ENCODE measurements at places on chromosomes 1 and 21.

GRCh38 chr1:24910751-24911650, 19.1 kb downstream of the RUNX3 start:
- no peak for DNase-seq

- DNase-seq = no peak
Observed at GRCh38 chr1:11429226-11429625, 49.7 kb upstream of the DISP3 start.

GRCh38 chr1:67947114-67947513, 103.3 kb downstream of the DIRAS3 start:
- DNase-seq = no peak

- no peak for DNase-seq
Observed at GRCh38 chr1:154759793-154760192, 110.3 kb downstream of the KCNN3 start.

- DNase-seq = no peak
Observed at GRCh38 chr21:25513810-25514209, 93.5 kb downstream of the MRPL39 start.

DNA sequence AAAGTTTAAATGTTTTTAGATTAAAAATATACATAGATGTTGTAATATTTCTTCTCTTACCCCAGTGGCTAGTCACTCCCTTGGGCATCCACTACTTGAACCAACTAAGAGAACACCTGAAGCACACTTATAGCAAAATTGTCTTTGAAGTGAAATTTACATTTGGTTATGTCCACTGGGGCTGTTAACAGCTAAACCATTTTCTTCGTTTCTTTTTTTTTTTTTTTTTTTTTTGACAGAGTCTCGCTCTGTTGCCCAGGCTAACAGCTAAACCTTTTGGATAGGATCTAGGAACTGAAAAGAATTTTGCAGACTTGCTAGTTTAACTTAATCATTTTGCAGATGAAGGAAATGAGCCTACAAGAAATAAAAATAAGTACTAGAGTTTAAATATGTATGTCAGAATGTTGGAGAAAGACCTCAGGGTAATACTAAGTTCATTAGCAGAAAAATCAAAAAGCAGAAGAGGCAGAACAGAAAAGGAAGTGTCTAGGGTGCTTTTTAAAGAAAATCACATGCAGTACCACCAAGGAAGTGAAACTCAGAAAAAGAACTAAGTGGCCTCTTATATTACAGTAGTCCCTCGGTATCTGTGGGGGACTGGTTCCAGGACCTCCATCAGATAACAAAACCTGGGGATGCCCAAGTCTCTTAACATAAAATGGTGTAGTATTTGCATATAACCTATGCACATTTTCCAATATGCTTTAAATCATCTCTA, 11.8 kb downstream of the DRAM2 start:
- DNase-seq = no peak

DNA sequence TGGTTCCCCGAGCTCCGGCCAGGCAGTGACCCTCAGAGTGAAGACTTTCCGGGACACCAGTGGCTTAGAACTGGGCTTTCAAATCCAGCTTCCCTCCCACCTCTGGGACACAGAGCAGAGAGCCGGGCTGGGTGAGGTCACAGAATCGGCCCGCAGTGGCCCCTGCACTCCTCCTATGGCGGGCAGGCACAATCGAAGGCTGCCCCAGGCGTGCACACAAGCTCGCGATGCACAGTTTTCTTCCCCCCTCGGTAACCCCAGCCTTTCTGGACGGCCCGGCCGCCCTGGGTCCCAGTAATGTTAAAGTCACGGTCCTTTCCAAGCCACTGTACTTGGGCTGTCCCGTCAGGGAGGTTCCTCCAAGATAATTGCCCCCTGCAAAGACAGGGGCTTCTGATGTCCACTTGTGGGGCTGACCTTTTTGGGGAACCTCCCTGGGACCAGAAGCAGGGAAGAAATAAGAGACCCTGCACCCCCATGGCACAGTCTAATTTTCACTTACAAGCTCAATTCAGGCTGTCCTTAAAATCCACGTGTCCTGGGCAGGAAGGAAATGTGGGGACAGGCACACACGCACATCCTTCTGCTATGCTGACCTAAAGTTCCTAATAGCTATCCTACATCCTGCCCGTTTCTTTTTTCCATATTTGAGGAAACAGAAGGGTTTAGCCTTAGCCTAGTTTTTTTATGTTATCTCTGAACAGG, 13.7 kb downstream of the TFF3 start:
- no peak for DNase-seq

DNA sequence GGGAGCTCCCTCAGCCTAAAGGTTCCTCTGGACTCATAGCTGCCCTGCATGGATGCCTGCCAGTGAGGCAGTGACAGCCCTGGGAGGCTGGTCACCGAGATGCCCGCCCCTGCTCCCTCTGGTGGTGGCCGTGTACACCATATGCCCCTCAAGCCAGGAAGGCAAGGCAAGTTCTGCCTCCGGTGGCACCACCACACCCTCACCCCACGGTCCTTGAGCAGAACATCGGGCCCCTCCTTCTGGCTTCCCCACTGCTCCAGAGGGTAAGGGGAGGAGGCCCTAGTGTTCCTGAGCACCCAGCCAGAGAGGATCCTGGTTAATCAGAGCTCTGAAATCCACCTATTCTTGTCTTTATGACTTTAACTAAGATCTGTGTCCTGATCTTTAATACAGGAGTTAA, 1.5 kb upstream of the S100A14 start:
- peak; percentile 88 for DNase-seq

GRCh38 chr1:149962039-149962647, 25.5 kb upstream of the MTMR11 start:
- DNase-seq = no peak

GRCh38 chr1:211829343-211830054, 1.1 kb downstream of the LPGAT1 start:
- peak; percentile 30 for DNase-seq

GRCh38 chr1:32753532-32754316, 51.2 kb upstream of the SYNC start:
- DNase-seq = peak; percentile 79
